ENCODE measurements at places on chromosomes 6 and 20.

DNA sequence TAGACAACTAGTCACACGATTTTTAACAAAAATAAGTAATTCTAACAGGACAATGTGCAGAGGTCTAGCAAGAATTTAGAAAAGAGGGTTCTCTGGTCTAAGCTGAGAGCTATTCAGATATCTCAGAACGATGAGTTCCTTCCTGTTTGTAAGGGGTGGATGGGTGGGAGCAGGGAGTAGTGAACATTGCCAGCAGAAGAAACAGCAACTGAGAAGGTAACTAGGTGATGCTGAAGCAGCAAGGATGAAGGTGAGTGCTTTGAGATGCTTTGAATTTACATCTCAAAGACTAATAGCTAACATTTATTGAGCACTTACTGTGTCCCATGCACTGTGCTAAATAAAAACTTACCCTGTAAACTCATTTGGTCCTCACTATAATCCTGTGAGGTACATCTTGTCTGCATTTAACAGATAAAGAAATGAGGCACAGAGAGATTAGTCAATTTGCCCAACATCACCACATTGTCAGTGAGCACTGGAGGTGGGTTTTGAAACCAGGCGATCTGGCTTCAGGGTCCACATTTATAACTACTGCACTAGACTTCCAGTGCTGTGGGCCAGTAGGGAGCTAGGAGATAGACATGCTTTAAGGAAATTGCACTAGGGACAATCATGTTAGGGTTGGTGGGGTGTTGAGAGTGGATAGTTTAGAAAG is 15.7 kb downstream of the BRD2 start:
- DNase-seq: no peak

DNA sequence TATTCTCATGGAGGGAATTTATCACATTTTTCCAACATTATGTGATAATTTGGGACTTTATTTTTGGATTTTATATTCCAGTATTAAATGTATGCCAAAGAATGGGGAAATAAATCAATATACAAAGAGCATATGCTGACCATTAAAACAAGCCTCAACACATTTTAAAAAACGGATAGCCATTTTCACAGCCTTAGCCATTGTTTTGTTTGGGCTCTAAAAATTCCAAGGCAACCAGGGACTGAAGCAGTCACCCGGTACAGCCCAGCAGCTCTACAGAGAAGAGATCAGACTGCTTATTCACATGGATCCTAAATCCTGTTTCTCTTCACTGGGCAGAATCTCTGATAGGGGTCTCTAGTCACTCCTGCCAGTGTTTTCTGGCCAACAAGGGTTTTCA is 150.2 kb upstream of the OGFRL1 start:
- no peak for DNase-seq

DNA sequence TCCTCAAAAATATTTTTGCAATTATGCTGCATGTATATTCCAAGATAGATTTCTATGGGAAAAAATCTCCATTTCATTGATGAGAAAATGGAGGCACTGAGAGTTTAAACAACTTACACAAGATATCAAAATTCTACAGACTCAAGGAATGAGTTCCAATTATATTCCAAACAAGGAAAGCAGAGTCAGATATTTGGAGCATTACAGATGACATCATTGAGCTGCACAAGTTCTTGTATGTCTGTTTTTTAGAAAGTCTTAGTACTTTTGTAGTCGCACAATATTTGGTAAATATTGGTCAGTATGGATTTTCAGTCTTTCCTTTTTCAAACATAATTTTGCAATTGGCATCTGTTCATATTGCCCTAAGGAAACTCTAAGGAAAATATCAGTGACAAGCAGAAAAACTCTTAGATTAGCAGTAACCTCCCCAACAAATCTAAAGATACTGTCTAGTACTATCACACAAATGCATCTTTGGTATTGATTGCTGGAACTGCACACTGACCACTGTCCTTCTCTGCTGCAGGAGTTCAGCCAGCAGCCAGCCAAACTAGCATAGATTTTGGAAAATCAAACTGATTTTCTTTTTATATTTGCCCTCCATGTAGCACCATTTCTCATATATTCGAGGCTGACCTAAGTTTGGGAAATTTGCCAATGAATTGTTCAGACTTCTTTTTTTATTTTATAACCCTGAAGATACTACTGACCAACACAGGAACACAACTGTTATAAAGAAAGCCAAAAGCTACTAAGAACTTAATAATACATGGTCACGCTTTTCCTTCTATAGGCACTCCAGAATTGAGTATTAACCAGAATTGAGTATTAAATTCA is 51.7 kb upstream of the TBX18 start:
- no peak for DNase-seq

GRCh38 chr20:23639490-23639958 is 1.8 kb upstream of the CST3 start:
- DNase-seq: no peak

GRCh38 chr6:36665180-36665579 is 13.3 kb upstream of the CDKN1A start:
- no peak for DNase-seq

DNA sequence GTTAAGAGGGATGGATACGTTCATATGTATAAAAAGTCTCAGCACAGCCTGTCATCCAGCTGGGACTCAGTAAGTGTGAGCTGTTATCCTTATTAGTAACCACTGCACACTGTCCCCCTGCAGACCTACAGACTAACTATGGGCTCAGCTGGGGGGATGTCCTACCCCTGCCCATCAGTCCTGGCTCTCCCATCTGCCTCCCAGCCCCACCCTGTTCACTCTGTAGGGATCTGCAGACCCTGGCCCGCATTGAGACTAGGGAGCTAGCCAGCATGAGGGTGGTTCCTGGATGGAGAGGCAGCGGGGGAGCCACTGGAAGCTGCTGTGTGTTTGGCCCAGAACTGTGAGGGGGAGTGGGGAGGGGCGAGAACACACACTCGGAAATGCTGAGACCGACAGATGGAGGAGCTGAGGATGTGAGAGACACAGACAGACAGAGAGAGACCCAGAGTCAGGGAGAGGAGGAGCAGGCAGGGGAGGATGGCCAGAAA is 17.1 kb downstream of the XKR7 start:
- DNase-seq: no peak

- no peak for DNase-seq
These were observed 24.0 kb downstream of the HLA-DPA1 start for GRCh38 chr6:33049323-33050013.

All from activated CD4-positive, CD25-positive, alpha-beta regulatory T cell (primary cell).